ENCODE measurements at places on chromosomes 11 and 22. TPM values are rescaled to one million over a fixed set of nuclear protein-coding genes. Genes with fewer than 3 reads are reported as not detected.

APOL6 gene
- total RNA-seq = 59.7 TPM

GRCh38 chr11:72330131-72330727 lies 86.3 kb upstream of the PHOX2A start:
- no peak overlapping the region for H3K4me3 ChIP-seq
- H3K4me1 ChIP-seq = no peaks in the 10 kb centered on the region
- no peak for DNase-seq
- no peaks in the 10 kb centered on the region for H3K36me3 ChIP-seq
- H3K27ac ChIP-seq = no peak overlapping the region
- H3K27me3 ChIP-seq = no peaks in the 10 kb centered on the region

DNA sequence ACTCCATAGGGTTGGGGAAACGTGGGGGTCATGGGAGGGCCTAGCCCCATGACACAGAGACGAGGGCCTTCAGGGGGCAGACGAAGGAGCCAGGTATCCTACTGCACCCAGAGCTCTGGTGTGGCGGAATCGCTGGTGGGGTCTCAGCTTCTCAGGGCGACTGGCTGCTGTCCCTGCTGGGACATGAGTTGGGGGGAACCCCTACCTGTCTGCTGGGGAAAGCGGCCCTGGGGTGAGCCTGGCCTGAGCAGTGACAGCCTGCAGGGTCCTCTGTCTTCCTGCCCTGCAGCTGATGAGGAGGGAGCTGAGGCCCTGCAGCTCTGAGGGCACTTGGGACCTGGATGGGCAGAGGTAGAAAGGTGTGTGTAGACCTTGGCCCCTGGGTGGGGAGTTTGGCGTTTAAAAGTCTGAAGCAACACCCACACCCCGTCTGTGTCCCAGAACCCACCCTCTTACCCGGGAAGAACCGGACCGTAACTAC lies 33.6 kb upstream of the GRAMD4 start:
- H3K36me3 ChIP-seq = no peaks in the 10 kb centered on the region
- no peaks in the 10 kb centered on the region for H3K27me3 ChIP-seq
- no peaks in the 10 kb centered on the region for H3K4me1 ChIP-seq
- H3K27ac ChIP-seq = no peak overlapping the region
- H3K4me3 ChIP-seq = no peak overlapping the region

DNA sequence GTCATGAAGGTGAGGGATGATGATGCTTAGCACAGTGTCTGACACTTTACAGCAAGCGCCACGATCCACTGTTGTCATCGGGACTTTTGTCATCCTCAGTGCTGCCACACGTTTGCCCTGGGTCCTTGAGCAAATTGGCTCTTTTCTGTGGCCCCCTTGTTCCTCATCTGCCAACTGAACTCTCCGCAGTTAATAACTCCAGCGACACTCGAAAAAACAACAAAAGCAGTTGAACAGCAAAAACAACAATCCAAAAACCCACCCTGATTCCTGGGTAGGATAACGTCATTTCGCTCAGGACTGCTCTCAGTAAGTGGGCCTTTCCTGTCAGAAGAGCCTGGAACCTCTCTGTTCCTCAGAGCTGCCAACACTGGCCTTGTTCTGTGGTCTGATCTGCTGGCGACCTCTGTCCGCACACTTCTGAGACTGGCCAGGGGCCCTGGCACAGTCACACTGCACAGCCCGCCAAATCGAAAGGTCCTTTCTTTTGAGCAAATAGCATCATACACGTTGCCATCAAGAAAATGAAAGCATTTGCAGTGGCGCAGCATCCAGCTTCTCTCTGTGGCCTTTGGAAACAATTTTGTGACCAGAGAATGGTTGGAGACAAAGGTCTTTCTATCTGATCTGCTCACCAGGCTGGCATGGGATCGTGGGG lies 79.9 kb upstream of the SYT13 start:
- no peak for DNase-seq
- H3K27me3 ChIP-seq = peaks cover 22% of the 10 kb centered on the region
- H3K4me3 ChIP-seq = no peak overlapping the region
- no peaks in the 10 kb centered on the region for H3K36me3 ChIP-seq
- no peak overlapping the region for H3K27ac ChIP-seq

GRCh38 chr11:115256397-115257197 lies 247.6 kb downstream of the CADM1 start:
- no peaks in the 10 kb centered on the region for H3K36me3 ChIP-seq
- H3K27me3 ChIP-seq = no peaks in the 10 kb centered on the region
- no peak overlapping the region for H3K27ac ChIP-seq
- H3K4me1 ChIP-seq = no peaks in the 10 kb centered on the region

DNA sequence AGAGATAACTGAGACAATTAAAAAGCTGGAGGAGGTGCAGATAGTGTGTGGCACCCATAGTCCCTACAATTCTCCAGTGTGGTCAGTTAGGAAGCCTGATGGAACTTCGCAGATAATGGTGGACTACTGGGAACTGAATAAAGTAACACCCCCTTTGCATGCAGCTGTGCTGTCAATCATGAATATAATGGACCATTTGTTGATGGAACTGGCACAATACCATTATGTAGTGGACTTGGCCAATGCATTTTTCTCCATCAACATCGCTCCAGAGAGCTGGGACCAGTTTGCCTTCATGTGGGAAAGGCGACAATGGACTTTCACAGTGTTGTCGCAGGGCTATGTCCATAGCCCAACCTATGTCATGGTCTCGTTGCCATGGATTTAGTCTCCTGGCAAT lies 324.2 kb downstream of the TMEM135 start:
- H3K4me3 ChIP-seq = no peak overlapping the region
- no peak overlapping the region for H3K27ac ChIP-seq
- no peak for DNase-seq
- H3K4me1 ChIP-seq = no peaks in the 10 kb centered on the region

DNA sequence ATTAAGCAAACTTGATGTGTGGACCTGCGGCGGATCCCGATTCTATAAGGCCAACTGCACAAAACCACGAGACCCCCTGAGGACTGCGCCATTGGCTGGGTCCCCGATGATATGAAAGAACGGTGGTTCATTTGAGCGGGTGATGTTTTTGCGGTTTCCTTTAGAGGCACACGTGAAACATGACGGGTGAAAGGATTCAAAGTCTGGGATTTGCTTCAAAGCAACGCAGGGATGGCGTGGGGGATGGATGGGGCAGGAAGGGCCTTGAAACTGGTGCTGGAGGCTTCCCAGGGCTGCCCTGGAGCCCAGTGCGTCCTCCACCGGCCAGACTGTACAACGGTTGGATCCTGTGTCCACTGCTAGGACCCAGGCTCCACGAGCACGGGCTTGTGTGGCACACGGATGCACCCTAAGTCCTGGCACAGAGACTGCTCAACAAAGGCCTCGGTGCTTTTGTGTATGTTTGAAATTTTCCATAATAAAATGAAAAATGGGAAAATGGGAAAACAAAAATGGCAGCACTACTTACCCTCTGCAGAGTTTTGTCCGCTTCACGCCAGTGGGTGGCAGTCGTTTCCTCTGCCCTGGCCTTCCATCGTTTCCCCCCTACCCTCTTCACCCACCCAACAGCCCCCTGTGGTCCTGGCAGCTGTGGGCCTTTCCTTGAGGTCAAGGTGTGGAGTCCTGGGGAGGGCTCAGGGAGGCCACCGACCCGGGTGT lies 3.6 kb downstream of the ASCL2 start:
- H3K36me3 ChIP-seq = no peaks in the 10 kb centered on the region
- no peak overlapping the region for H3K4me3 ChIP-seq
- peaks cover 10% of the 10 kb centered on the region for H3K27me3 ChIP-seq
- H3K4me1 ChIP-seq = peaks cover 14% of the 10 kb centered on the region
- H3K27ac ChIP-seq = no peak overlapping the region

DNA sequence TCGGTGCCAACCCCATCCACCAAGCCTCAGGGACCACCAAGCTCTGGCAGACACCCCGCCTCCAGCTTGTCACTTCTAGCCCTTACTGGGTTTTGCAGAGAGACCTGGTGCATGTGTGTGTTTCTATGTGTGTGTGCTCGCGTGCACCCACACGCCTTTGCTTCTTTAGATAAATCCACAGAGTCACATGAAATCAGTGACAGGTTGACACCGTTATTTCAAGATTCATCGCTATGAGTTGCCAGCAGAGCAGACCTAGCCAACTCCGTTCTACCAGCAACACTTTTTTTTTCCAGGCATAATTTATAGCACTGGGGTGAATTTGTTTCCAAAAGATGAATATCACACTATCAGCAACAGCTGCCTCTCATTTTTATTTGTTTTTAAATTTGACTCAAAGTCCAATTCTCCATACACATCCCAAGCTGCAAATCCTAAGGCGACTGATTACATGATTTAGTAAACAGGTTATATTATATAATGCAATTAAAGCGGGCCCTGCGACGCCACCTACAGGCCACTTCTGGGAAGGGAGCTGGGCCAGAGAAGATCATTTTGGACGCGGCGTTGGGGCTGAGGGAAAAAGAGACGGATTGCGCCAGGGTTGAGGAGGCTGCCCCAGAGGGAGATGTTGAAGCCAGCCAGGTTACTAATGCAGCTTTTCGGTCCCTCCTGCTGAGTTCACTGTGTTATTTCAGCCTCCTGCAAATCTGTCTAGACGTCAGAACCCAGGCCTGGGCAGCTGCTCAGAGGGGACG lies 150.5 kb downstream of the FEZ1 start:
- H3K4me1 ChIP-seq = no peaks in the 10 kb centered on the region
- H3K27ac ChIP-seq = no peak overlapping the region
- no peak overlapping the region for H3K4me3 ChIP-seq

All from breast epithelium (tissue), 4 donors.